GM04504 (cell line): ENCODE measurements at places on chromosomes 3 and 15.

GRCh38 chr3:46509661-46510187, 11.9 kb downstream of the RTP3 start:
- DNase-seq, result no peak

- no peak for DNase-seq
These were observed 55.9 kb upstream of the KLF13 start for GRCh38 chr15:31270767-31271166.

GRCh38 chr15:74724570-74725224, 631 bp downstream of the CYP1A1 start:
- DNase-seq, result no peak

GRCh38 chr15:93141371-93141794, 52.4 kb upstream of the RGMA start:
- no peak for DNase-seq

GRCh38 chr3:46383951-46384330, 13.2 kb downstream of the CCR5 start:
- DNase-seq, result no peak

DNA sequence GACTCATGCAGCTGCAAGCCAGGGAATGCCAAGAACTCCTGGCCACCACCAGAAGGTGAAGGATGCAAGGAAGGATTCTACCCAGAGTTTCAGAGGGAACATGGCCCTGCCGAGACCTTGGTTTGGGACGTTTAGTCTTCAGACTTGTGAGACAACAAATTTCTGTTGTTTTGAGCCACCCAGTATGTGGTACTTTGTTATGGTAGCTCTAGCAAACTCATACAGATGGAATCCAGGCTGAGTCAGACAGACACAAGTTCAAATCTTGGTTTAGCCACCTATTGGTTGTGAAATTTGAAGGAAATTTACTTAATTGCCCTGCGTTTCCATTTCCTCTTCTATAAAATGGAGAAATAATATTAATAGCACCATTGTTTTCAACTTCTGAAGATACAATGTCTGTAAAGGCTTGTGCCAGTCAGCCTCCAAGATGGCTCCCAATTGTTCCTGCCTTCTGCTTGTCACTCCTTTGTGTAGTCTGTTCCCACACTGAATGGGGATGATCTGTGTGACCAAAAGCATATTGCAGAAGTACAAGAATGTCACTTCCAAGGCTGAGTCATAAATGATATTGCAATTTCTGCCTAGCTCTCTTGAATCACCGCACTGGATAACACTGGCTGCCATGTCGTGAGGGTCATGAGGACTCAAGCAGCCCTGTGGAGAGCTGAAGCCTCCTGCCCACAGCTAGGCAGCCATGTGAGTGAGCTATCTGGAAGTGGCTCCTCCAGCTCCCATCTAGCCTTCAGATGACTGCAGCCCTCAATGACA, 223.5 kb upstream of the PROK2 start:
- DNase-seq, result peak; percentile 43

DNA sequence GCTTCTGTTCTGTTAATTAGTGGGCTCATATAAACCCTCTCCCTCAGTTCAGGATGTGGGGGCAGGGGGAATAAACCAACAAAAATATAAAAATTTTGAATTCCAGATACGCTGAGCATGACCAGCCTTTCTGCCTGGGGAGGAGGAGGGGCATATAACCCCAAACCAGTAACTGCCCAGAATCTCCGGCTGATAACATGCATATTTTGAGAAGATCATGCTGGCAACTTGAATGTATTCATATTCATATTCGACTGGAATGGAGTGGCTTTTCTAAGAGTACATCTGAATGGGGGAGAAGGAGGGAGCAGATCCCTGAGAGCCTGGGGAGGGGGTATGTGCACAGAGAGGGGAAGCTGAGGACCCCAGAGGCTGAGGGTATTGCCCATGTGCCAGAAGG, 54.5 kb upstream of the LCTL start:
- DNase-seq, result no peak

DNA sequence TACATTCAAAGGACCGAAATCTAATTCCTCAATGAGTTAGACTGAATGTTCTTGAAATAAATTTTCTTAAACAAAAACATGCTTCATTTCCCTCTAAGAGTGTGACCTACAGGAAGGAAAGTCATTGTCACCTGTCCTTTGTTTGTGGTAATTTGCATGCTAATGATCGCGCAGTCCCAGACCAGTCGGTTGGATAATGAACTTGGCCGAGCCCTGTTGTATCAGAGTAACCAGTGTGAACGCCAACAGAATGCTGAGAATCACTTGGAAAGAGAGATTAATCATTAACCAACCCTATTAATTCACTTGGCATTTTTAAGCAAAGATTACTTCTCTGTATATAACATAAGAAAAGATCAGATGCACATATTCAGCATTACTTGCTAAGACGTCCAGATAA, 8.1 kb upstream of the ARNT2 start:
- no peak for DNase-seq

- DNase-seq, result no peak
These were observed 99.8 kb downstream of the MYH15 start for GRCh38 chr3:108410531-108410984.

DNA sequence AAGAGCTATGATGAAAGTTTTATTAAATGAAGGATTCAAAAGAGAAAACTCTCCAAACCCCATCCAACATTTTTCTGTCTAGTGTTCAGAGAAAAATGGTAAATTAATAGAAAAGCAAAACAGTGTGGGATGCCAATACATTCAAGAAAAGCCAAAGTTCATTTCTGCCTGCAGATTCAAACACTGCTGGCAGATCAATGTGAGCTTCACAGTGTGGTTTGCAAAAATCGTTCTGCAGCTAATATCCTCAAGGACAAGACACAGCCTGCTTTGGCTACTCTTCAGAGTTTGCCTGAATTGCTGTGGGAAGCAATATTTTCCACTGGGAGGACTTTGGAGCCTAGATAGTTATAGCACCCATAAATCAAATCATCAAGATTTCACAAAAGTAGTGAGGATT, 619.9 kb upstream of the SUCLG2 start:
- no peak for DNase-seq

DNA sequence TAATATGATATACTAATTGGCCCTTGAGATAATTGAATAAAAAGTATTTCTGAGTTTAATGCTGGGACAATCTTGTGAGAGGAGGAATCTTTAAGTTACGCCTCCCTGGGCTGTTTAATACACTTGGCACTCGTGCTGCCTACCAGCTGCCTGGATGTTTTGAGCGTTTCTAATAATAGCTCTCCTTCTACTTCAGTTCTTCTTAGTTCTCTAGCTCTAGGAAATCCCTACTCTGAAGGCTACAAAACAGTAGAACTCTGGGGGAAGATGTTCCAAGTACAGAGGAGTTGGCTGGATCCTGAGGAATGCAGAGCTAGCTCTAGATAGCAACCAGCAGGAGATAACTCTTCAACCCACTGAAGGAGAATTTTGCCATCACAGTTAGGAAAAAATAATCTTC, 3.5 kb downstream of the NAALADL2 start:
- no peak for DNase-seq

DNA sequence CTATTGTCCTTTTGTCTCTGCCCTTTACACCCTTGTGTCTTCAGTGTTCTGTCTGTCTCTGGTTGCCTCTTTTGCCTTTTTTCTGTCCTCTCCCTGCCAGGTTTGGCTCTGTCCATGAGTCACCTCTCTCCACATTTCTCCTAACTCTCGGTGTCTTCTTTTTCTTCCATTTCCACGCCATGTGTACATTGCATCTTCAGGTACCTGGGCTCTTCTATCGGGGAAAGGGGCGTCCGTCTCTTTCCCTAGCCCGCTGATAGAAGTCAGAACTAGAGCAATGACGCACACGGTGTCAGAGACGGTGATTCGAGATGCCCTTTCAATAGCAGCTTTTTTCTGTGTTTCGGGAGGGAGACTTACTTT, 641 bp downstream of the OPA1 start:
- DNase-seq, result no peak

DNA sequence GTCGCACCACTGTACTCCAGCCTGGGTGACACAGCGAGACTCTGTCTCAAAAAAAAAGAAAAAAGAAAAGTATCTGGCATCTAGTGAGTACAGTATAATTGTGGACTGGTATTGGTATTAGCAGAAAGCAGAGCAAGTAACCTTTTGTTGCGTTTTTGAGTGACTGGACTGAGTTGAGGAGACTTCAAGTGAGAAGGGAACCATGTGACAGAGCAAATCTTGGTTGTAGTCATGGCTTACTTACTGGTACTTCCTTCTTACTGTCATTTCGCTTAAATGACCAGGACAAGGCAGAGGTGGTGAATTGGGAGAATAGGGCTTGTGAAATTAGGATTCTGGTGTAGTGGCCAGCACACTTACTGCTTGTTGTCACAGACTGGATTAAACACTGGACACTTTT, 20.6 kb downstream of the RTF1 start:
- DNase-seq, result no peak

GRCh38 chr3:48881652-48882114, 17.0 kb downstream of the SLC25A20 start:
- DNase-seq, result no peak

DNA sequence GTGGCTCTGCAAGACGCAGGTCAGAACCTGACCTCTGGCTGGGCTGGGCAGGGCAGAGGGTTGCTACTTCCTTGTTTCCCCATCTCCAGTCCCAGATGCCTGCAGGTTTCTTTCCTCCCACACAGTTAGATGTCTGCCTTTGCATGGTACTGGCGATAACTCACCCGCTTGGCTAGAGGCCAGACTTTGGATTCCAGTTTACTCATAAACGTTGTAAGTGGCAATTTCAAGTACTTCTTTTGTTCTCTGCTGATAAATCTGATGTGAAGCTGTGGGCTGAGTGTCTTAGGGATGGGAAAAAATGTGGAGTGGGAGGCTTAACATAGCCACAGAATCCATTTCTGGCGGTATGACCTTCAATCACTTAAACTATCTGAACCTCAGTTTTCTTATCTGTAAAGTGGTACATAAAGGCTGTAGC, 194.2 kb downstream of the EBLN2 start:
- peak; percentile 35 for DNase-seq

DNA sequence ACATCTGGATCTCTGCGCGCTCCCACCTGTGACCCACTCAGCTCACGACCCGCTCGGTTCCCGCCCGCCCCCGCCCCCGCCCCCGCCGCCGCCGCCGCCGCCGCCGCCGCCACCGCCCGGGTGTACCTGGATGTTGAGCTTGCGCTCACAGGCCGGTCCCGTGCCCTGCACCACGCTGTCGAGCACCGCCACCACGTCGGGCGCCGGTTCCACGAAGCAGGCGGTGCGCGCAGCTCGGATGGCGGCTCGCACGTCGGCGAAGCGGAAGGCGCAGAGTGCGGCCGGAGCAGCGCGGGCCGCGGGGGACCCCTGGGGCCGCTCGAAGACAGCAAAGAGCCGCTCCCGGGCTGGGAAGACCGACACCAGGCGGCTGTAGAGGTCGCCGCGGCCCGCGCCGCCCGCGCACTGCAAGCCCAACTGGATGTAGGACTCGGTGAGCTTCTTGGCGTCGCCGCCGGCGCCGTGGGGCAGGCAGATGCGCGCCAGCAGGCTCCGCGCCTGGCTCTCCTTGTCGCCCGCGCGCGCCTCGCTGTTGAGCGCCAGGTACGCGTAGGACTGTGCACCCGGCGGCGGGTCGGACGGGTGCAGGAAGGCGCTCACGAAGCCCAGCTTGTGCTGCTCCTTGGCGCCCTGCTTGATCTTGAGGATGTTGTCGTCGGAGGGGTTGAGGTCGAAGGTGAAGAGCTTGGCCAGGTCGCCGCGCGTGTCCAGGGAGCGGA, 1.1 kb downstream of the PLXND1 start:
- no peak for DNase-seq

- DNase-seq, result no peak
These were observed 9.4 kb upstream of the SUMF1 start for GRCh38 chr3:4476496-4476895.

DNA sequence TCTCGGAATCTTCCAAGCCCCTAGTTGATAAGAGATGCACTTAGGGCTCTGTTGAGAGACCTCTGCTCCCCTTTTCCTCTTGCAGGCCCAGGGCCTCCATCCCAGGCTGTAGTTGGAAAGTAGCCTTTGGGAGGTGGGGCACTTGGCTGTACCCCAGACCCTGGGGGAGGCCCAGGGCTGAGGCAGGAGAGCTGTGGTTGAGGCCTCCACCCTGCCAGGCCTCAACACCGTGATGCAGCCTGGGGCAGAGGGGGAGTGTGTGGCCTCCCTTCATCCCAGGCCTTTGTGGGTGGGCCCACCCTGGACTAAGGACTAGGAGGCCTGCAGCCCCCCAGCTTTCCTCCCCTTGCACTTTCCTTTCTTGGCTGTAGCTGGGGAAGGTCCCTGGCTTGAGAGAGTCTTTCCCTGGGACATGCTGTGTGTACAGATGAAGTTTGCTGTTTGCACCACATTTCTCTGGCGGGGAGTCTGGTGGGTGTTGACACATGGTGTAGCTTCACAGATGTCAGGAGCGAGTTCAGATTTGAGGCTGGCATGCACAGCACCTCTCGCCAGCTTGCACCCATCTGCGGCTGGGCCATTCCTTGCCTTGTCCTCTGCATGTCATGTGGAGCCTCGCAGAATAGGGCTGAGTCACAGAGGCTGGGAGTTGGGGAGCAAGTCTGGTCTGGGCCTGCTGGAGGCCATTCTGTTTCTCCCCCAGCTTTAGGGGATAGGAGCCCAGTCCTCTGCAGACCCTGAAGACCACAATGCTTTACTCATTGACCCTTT, 13.7 kb downstream of the PLEKHO2 start:
- no peak for DNase-seq

GRCh38 chr15:70357453-70357852, 259.7 kb upstream of the TLE3 start:
- DNase-seq, result no peak

DNA sequence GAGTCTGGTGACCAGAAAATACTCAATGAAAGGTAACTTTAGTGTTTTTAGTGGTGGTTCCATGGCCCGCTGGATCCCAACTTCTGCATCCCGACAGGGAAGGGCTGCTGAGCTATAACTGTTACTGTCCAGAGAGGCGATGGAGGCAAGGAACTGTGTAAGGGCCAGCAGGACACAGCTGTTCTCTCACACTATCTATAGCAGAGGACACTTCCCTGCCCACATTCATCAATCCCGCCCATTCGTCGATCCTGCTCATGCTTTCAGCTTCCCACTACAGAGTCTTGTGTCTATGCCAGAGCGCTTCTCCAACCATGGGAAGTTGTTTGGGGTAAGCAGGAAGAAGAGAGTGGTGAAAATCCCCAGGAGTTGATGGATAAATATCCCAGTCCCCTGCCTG, 8.4 kb downstream of the COLQ start:
- DNase-seq, result no peak

DNA sequence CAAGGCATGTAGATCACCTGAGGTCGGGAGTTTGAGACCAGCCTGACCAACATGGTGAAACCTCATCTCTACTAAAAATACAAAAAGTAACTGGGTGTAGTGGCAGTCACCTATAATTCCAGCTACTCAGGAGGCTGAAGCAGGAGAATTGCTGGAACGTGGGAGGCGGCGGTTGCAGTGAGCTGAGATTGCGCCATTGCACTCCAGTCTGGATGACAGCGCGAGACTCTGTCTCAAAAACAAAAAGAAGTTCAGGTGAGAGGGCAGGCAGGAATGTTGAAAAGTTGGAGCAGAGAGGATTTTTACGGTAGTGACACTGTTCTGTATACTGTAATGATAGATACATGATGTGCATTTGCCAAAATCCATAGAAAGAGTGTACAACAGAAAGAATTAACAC, 31.7 kb downstream of the GXYLT2 start:
- no peak for DNase-seq
